ENCODE measurements at places on chromosomes 7 and 10. TPM values are rescaled to one million over a fixed set of nuclear protein-coding genes. Genes with fewer than 3 reads are reported as not detected.

DNA sequence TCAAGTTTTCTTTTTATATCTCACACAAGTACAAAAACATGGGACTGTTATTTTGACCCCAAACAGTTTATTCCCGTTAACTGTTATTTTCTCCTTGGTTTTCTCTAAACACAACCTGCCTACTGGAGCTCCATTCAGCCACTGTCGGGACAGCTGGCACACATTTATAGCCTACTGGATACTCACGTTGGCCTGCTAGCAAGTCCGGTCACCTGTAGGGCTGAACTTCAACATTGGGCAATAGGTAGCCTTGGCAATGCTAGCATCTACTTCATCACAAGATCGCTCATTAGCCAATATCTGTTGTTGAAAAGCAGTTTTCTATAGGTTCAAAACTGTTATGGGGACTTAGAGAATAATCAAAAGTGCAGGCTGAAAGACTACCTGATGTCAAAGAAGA, 32.3 kb downstream of the RHOBTB1 start:
- H3K36me3 ChIP-seq = peaks cover 22% of the 10 kb centered on the region
- no peak overlapping the region for H3K27ac ChIP-seq
- peaks cover 3% of the 10 kb centered on the region for H3K4me1 ChIP-seq
- H3K4me3 ChIP-seq = no peak overlapping the region
- no peaks in the 10 kb centered on the region for H3K27me3 ChIP-seq

MARCHF5 gene
- 17.6 TPM for total RNA-seq

GRCh38 chr7:51021906-51022570, 239.3 kb upstream of the GRB10 start:
- H3K27ac ChIP-seq = no peak overlapping the region
- no peaks in the 10 kb centered on the region for H3K4me1 ChIP-seq
- H3K4me3 ChIP-seq = no peak overlapping the region
- no peak for DNase-seq

CREB5 gene
- total RNA-seq = 4.0 TPM

XRCC2 gene
- 22.8 TPM for total RNA-seq

- H3K27ac ChIP-seq = no peak overlapping the region
- H3K36me3 ChIP-seq = peaks cover 8% of the 10 kb centered on the region
- H3K4me3 ChIP-seq = no peak overlapping the region
- H3K4me1 ChIP-seq = no peaks in the 10 kb centered on the region
- DNase-seq = no peak
- H3K27me3 ChIP-seq = no peaks in the 10 kb centered on the region
These were observed 31.1 kb downstream of the LOXL4 start for GRCh38 chr10:98236862-98237261.

- no peak overlapping the region for H3K27ac ChIP-seq
- no peaks in the 10 kb centered on the region for H3K36me3 ChIP-seq
- no peaks in the 10 kb centered on the region for H3K4me1 ChIP-seq
- DNase-seq = peak; percentile 60
- H3K27me3 ChIP-seq = peaks cover 97% of the 10 kb centered on the region
These were observed 3.6 kb upstream of the HOXA11 start for GRCh38 chr7:27188386-27189294.

CRPPA gene
- total RNA-seq = 1.9 TPM

DNA sequence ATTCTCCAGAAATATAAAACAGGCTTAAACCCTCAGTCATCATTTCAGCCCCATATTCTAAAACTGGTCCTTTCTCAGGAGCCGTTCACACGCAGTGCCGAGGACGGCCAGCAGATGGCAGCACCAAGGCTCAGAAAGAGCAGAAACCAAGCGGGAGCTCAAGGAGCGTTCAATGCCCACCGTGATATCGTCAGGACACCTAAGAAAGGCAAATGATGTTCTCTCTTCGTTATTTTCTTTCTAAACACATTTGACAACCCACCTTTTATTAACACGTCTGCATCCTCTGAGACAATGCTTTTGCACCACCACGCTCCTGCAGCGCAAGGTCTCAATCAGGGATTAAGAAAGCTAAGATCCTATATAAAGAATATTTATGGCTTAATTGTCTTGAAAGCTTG, 45.7 kb upstream of the RBM33 start:
- no peaks in the 10 kb centered on the region for H3K36me3 ChIP-seq
- H3K4me3 ChIP-seq = no peak overlapping the region
- no peaks in the 10 kb centered on the region for H3K27me3 ChIP-seq

GRCh38 chr10:3811291-3811870, 26.4 kb upstream of the KLF6 start:
- H3K27me3 ChIP-seq = no peaks in the 10 kb centered on the region
- H3K36me3 ChIP-seq = no peaks in the 10 kb centered on the region
- no peak overlapping the region for H3K27ac ChIP-seq
- H3K4me1 ChIP-seq = no peaks in the 10 kb centered on the region
- H3K4me3 ChIP-seq = no peak overlapping the region

PON1 gene
- total RNA-seq = 0.90 TPM

TAS2R5 gene
- 0.92 TPM for total RNA-seq

- no peaks in the 10 kb centered on the region for H3K36me3 ChIP-seq
- H3K27me3 ChIP-seq = no peaks in the 10 kb centered on the region
- H3K4me1 ChIP-seq = no peaks in the 10 kb centered on the region
- DNase-seq = no peak
- H3K27ac ChIP-seq = no peak overlapping the region
These were observed 155.8 kb upstream of the LANCL2 start for GRCh38 chr7:55209366-55209765.

DNA sequence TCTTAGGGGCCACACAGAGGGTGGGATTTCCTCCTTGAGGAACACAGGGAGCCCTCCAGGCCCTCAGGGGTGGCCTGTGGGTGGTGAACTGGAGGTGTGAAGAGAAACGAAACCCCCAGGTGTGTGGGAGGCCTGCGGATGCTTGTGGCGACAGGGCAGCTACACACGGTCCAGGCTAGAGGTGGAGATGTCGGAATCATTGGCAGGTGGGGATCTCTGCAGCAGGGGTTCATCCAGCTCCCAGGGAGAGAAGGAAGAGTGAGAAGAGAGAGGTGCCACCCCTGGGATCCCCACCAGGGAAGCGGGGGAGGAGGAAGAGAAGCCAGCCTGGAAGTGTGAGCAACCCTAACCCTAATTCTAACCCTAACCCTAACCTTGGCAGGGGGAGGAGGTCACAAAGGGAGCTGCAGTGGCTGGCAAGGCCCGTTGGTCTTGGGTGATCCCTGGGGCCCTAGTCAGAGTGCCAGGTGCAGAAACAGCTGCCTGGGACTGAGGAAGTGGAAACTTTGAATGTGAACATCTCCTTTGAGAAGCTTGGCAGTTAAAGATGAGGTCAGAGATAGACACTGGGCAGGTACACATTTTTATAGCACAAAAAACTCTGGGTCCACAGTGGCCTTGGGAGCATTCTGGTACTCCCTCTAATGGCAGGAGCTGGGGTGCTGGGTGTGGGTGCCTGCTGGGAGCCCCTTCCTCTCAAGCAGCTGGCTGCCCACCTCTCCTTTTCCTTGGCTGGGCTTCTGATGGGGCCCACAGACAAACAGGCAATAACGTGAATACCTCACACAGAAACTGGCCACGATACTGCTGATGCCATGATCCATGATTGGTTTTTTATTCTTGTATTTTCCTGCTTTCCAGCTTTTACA, 6.8 kb upstream of the AEBP1 start:
- no peaks in the 10 kb centered on the region for H3K27me3 ChIP-seq
- no peak for DNase-seq
- no peak overlapping the region for H3K4me3 ChIP-seq
- H3K4me1 ChIP-seq = no peaks in the 10 kb centered on the region

- H3K36me3 ChIP-seq = no peaks in the 10 kb centered on the region
- H3K27me3 ChIP-seq = peaks cover 41% of the 10 kb centered on the region
- H3K4me1 ChIP-seq = 0 out of 2 replicates have a peak, but pooled peaks cover 2% of the 10 kb centered on the region
- DNase-seq = no peak
- H3K27ac ChIP-seq = no peak overlapping the region
These were observed 689 bp downstream of the PLCE1 start for GRCh38 chr10:93994438-93994801.

- H3K4me3 ChIP-seq = peak overlapping the region; percentile 94
- H3K36me3 ChIP-seq = peaks cover 5% of the 10 kb centered on the region
These were observed 831 bp downstream of the ZKSCAN5 start for GRCh38 chr7:99505324-99505662.

DNA sequence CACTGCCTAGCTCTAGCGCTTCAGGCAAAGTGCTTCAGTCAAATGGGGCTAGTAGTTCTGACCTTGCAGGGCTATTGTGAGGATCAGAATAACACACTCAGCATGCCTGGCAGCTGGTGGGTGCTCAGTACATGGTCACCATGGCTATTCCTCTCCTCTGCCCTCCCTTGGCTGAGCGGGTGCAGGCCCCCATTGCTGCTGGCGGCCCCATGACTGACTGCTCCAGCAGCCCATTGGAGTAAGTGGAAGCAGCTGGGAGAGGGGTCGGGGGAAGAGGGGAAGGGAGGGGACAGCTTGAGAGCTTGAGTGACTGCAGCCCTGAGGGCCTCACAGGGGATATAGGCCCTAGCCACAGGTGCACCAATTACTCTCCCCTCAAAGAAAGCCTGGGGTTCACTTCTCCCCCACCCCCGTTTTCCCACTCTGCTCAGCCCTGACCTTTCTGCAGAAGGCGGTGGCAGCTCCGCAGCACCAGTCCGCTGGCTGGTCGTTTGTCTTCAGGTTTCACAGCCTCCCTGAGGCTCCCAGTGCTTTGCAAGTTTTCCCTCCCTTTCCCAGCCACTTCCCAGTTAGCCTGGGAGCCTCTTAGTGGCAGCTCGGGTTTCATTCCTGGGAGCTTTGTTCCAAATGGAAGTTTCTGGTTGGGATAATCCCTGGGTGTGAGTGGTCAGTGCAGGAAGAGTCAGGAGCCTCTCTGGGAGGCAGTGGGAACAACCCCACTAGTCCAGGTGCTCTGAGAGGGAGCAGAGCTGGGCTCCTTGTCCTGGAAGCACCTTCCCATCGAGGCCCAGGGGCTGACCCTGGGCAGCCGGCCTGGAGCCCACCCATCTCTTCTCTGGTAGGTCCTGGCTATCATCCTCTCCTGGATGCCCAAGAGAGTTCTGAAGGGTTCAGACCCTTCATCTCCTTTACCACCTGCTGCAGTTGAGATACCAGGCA, 16.3 kb downstream of the FGF8 start:
- no peak overlapping the region for H3K27ac ChIP-seq
- DNase-seq = peak; percentile 61
- H3K4me3 ChIP-seq = no peak overlapping the region
- no peaks in the 10 kb centered on the region for H3K36me3 ChIP-seq
- no peaks in the 10 kb centered on the region for H3K27me3 ChIP-seq

WNT8B gene
- not detected for total RNA-seq

LRGUK gene
- total RNA-seq = 1.8 TPM

GRCh38 chr7:70573696-70574095, 558.2 kb upstream of the GALNT17 start:
- no peak overlapping the region for H3K4me3 ChIP-seq
- H3K4me1 ChIP-seq = no peaks in the 10 kb centered on the region
- no peaks in the 10 kb centered on the region for H3K27me3 ChIP-seq

- H3K27ac ChIP-seq = no peak overlapping the region
- no peak overlapping the region for H3K4me3 ChIP-seq
- peaks cover 3% of the 10 kb centered on the region for H3K4me1 ChIP-seq
- no peaks in the 10 kb centered on the region for H3K36me3 ChIP-seq
- H3K27me3 ChIP-seq = no peaks in the 10 kb centered on the region
- no peak for DNase-seq
These were observed 107.5 kb downstream of the NPTX2 start for GRCh38 chr7:98724591-98724990.

TMEM209 gene
- total RNA-seq = 33.9 TPM

THSD7A gene
- 0.88 TPM for total RNA-seq

WASHC2A gene
- total RNA-seq = 32.1 TPM

GRCh38 chr7:85175217-85175616, 11.6 kb downstream of the SEMA3D start:
- no peaks in the 10 kb centered on the region for H3K27me3 ChIP-seq
- DNase-seq = no peak
- H3K27ac ChIP-seq = no peak overlapping the region
- peaks cover 18% of the 10 kb centered on the region for H3K36me3 ChIP-seq
- H3K4me1 ChIP-seq = no peaks in the 10 kb centered on the region

GRCh38 chr10:102400076-102400475, 4.6 kb downstream of the NFKB2 start:
- H3K4me1 ChIP-seq = no peaks in the 10 kb centered on the region
- H3K36me3 ChIP-seq = peaks cover 31% of the 10 kb centered on the region
- no peak overlapping the region for H3K27ac ChIP-seq
- no peaks in the 10 kb centered on the region for H3K27me3 ChIP-seq
- no peak overlapping the region for H3K4me3 ChIP-seq

- no peak overlapping the region for H3K4me3 ChIP-seq
- no peak for DNase-seq
- no peaks in the 10 kb centered on the region for H3K27me3 ChIP-seq
- H3K4me1 ChIP-seq = no peaks in the 10 kb centered on the region
- H3K27ac ChIP-seq = no peak overlapping the region
These were observed 113.2 kb upstream of the SEM1 start for GRCh38 chr7:96822824-96823223.

GRCh38 chr10:53899463-53900160, 901.4 kb downstream of the PCDH15 start:
- no peak for DNase-seq
- H3K36me3 ChIP-seq = peaks cover 5% of the 10 kb centered on the region
- H3K27ac ChIP-seq = no peak overlapping the region
- H3K27me3 ChIP-seq = no peaks in the 10 kb centered on the region
- no peak overlapping the region for H3K4me3 ChIP-seq

- H3K27me3 ChIP-seq = no peaks in the 10 kb centered on the region
- H3K36me3 ChIP-seq = no peaks in the 10 kb centered on the region
- H3K4me1 ChIP-seq = no peaks in the 10 kb centered on the region
- no peak overlapping the region for H3K4me3 ChIP-seq
These were observed 87.8 kb upstream of the PPP2R2D start for GRCh38 chr10:131812736-131813604.
